Tongue (tissue), 3 donors: ENCODE measurements at places on chromosomes 11 and 22. TPM values are rescaled to one million over a fixed set of nuclear protein-coding genes. Genes with fewer than 3 reads are reported as not detected.
A peak's percentile ranks its signal among the peaks of the same experiment; 100 is the strongest.

DNA sequence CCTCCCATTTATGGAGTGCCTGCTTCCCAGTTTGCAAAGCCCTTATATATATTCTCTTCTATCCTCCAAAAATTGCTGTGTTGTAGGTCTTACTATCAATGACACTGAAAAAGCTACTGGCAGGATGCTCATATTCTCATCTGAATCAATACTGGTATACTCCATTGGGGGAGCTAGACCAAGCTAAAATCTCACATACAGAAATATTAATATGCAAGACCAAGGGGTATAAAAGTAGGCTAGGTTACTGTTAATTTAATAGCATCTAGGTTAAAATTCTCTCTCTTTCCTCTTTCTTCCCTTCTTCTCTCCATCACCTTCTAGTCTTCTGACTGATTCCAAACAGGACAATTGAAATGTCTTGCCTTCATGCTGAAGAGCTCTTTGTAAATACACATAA, 17.1 kb upstream of the BDNF start:
- no peak for DNase-seq

GRCh38 chr11:69848201-69848600, 29.0 kb upstream of the FGF3 start:
- DNase-seq: peak; percentile 90

- DNase-seq: no peak
Observed at GRCh38 chr11:24412722-24413121, 84.1 kb upstream of the LUZP2 start.

- DNase-seq: no peak
Observed at GRCh38 chr22:22520020-22520656, at the start of gene ZNF280A. Gene ZNF280A, minus strand, starts transcription at chr22:22520270. Its CDS starts 4,640 bp downstream, at chr22:22515630.

DNA sequence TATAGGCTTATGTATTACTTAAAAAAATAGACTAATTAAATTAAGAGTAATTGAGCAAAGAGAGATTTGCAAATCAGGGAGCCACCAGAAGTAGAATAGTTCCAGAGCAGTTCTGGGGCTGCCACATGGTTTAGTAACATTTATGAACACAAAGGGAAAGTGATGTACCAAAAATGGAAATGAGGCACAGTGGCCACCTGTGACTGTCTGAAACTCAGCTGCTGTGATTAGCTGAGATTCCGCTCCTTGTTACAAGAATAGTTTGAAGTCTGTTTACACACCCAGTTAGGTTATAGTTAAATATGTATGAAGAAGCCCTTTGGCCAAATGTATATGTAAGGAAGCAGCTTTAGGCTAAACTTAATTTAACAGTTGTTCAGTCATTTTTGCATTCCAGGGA, 901.5 kb upstream of the CHORDC1 start:
- DNase-seq: peak; percentile 3

Gene DGCR6
- 24.4 TPM for total RNA-seq

GRCh38 chr22:41217553-41218157, 12.5 kb downstream of the L3MBTL2 start:
- peak; percentile 85 for DNase-seq

DNA sequence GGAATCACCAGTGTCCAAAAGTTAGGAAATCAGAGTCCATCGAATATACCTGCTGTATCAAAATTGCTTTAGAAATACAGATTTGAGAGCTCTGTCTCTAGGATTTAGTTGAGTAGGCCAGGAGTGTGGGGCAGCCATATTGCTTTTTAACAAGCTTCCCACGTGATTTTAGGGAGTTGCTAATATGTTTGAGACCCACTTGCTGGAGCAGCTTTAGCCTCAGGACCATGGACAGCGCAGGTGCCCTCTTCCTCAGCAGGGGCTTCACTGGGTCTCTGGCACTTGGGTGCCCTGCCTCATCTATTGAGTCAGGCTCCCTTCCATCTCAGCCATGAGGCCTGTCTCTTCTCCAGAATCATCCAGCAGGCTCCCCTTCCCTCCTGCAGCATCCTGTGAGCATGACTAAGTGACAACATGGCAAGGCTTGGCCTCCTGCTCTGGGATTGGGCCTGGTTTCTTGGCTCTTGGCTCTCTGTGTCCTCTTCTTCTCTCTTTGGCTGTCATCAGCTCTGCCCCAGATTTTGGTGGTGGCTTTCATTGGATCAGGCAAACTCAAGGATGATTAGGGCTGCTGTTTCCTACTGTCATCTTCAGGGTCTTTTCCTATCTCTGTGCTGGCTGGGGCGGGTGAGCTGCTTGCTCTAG, 70.0 kb downstream of the SGSM1 start:
- peak; percentile 75 for DNase-seq

Gene UBQLNL
- 0.10 TPM for total RNA-seq

GRCh38 chr22:38264322-38264843, 8.4 kb downstream of the TMEM184B start:
- DNase-seq: no peak

Gene OR51F1
- total RNA-seq: not detected

GRCh38 chr11:2577031-2577990, 122.5 kb downstream of the KCNQ1OT1 start:
- DNase-seq: no peak

Gene KCNC1
- 0.21 TPM for total RNA-seq

- no peak for DNase-seq
Observed at GRCh38 chr22:25127318-25127717, 72.3 kb upstream of the CRYBB3 start.

- DNase-seq: no peak
Observed at GRCh38 chr22:47112994-47113852, 350.8 kb downstream of the TBC1D22A start.

- DNase-seq: no peak
Observed at GRCh38 chr11:122678406-122678805, 22.9 kb downstream of the UBASH3B start.

DNA sequence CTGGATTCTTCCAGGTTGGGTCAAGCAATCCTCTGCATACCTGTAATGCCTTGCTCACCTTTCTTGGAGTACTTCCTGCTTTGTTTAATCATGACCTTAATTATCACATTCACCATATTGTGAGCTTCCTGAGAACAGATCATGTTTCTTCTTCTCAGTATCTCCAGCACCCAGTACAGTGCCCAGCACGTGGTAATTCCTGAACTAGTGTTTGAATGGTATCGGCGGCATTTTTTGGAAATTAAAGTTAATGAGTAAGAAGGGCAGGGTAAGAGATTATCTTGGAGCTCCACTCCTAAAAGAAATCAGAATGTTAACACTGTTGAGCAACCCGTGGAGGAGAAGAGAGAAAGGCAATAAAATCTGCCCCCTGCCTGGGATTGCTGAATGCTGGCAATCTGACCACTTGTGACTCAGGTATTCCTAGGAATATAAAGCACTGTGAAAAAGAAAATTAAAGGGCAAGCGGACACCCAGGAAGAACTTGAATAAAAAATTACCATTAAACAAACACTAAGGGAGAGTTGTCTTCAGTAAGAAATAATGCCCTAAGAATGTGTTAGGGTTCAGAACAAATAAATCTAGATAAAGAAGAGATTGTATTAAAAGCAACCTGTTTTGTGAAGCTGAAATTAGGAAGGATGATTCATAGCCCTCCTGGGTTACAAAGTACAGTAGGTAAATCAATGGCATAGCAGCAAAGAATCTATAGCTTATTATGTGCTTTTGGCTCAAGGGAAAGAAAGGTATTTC, 92.9 kb downstream of the PDHX start:
- DNase-seq: no peak

Gene INS
- not detected for total RNA-seq

Gene ACCS
- total RNA-seq: 17.6 TPM

Gene HTR3A
- total RNA-seq: not detected

Gene PATE4
- not detected for total RNA-seq

- no peak for DNase-seq
Observed at GRCh38 chr11:32420937-32421901, 14.1 kb downstream of the WT1 start.

Gene PSMC3
- 133 TPM for total RNA-seq
